T1000 (cell line): ENCODE measurements at places on chromosomes 6 and 20.
A peak's percentile ranks its signal among the peaks of the same experiment; 100 is the strongest.

DNA sequence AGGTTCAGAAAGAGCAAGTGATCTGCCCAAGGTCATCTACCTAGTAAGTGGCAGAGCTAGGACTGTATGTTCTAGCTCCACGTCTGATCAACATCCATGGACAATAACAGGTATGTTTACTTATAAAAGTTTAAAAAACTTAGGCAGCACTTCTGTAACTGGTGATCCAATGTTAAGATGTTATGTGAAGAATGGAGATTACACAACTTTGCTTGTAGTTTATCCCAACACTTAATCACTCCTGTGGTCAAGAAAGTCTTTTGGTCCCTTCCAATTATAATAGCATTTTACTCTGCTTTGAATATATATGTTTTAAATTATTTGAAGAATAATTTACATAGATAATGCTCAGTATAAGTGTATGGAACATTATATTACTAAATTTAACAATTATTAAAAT lies 4.8 kb downstream of the FBXO30 start:
- no peak for DNase-seq

- DNase-seq: no peak
These were observed 187.0 kb downstream of the HDGFL1 start for GRCh38 chr6:22756365-22756764.

DNA sequence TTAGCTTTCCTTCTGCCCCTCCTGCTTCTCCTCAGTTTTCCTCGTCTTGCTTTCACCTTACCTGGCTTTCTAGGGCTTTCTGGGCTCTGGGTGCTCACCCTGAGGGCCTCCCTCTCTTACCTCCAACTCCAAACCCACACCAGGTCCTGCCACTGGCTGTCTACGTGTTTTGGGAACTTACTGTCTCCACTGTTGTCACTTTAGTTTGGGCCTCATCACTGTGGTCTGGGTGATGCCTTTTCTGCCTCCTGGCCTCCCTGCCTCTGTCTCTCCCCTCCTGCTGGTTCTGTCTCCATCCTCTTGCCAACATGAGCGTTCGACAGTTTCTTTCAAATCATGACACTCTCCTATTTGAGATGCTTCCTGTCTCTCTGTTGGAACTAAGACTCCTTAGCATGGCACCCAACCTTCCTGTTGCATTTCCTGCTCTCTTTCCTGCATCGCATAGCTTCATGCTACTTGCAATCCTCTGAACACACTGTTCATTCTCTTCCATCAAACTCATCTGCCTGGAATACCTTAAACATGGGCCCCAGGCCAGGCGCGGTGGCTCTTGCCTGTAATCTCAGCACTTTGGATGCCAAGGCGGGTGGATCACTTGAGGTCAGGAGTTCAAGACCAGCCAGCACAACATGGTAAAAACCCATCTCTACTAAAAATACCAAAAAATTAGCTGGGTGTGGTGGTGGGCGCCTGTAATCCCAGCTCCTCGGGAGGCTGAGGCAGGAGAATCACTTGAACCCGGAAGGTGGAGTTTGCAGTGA lies 5.5 kb downstream of the CD40 start:
- no peak for DNase-seq

- DNase-seq: no peak
These were observed 1.5 kb downstream of the CCND3 start for GRCh38 chr6:41939848-41940758.

GRCh38 chr6:114576330-114576729 lies 233.5 kb upstream of the HS3ST5 start:
- DNase-seq: no peak

DNA sequence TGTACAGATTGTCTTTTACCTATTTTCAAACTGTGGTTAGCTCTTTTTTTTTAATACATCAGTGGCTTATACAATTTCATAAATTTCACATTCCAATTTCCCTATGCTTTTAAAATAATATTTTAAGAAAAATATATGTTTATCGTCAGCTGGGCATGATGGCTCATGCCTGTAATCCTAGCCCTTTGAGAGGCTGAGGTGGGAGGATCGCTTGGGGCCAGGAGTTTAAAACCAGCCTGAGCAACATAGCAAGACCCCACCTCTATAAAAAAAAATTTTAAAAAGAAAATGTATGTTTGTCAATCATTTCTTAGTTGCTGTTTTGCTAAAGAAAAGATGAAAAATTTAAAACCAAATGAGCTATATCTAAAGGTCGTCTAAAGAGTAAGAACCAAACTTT lies 3.4 kb downstream of the GJA1 start:
- no peak for DNase-seq

DNA sequence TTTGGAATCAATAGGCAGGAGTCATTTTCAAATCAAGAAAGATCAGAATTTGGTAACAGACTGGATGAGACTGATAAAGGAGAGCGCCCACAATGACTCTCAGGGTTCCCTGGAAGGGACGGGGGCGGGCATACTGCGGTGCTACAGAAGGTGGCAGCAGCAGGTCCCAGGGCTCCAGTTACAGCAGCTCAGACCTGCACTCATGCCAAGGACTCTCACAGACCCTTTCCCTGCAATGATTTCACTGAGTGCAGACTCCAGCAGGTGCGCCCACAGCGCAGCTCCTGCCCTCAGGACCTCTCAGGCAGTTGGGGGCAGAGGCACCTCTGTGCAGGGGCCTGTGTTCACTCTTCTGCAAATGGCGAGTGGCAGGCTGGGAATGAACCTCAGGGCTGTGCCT lies 359.8 kb downstream of the ZFAND3 start:
- no peak for DNase-seq

- no peak for DNase-seq
These were observed 24.9 kb downstream of the CHRNA4 start for GRCh38 chr20:63336232-63336752.

GRCh38 chr6:169648617-169649016 lies 53.2 kb downstream of the WDR27 start:
- DNase-seq: no peak

- DNase-seq: no peak
These were observed 1289.3 kb downstream of the HACE1 start for GRCh38 chr6:103570431-103570830.

DNA sequence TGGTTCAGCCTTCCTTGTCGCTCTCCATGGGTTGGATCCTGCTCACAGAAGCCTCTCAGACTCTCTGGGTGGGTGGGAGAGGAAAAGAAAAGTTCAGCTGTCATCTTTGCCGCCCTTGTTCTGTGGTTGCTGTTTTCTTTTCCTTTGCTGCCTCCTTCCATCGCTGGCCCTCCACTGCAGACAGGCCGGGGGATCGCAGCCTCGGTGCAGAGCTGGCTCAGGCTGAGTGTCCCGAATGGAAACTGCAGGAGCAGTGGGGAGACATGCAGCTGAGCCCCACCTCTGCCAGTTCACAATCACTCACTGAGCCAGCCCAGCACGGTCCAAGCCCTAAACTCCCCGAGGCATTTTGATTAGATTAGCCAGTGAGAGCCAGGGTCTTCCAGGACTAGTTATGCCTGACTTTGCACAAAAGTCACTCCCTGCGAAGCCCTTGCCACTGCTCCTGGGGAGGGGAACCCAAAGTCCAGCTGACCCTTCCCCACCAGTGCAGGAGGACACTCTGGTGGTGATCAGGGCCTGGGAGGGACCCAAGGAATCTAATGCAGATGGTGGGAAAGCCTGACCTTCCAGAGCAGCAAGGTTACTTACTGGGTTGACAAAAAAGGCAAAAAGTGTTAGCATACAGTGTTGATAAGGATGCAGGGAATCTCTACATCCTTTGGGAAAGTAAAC lies 14.0 kb downstream of the NRN1 start:
- no peak for DNase-seq

GRCh38 chr6:155084431-155085123 lies 89.5 kb downstream of the TIAM2 start:
- no peak for DNase-seq

DNA sequence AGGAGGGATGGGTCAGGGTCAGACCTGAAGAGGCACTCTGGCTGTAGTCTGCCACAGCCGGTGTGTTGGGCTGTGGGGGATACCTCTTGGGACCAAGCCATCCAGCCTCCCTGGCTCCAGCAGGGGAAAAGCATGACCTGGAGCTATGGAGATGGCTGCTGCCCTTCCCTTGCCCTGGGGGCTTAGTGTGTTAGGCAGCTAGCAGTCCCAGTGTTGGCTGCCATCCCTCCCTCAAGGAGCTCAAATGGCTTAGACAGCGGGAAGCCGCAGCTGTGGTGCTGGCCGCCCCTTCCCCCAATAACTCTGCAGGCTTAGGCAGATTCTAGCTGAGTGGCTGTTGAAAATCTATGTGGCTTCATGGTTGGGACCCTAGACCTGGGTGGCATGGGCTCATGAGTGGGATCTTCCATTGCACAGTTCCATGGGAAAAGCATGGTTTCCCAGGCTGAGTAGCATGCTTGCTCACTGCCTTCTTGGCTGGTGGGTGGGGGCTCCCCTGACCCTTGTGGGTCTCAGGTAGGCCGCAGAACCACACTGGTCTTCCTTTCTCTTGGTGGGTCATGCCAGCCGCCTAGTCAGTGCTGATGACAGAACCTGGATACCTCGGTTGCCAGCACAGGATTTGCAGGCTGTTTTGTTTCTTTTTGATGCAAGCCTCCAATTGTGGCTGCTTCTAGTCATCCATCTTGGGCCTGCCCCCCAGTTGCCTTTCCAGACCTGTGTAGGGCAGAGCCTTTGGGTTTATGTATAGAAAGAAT lies 69.0 kb upstream of the AHI1 start:
- DNase-seq: no peak

GRCh38 chr6:142773324-142773723 lies 171.7 kb downstream of the HIVEP2 start:
- DNase-seq: no peak

GRCh38 chr6:117907601-117908245 lies 659 bp downstream of the SLC35F1 start:
- DNase-seq: no peak

- DNase-seq: no peak
These were observed 63.0 kb downstream of the ABHD12 start for GRCh38 chr20:25327521-25328235.

- no peak for DNase-seq
These were observed 116.6 kb downstream of the ATXN1 start for GRCh38 chr6:16644540-16645250.

GRCh38 chr6:33128318-33128717 lies 52.5 kb downstream of the HLA-DPB1 start:
- DNase-seq: no peak

DNA sequence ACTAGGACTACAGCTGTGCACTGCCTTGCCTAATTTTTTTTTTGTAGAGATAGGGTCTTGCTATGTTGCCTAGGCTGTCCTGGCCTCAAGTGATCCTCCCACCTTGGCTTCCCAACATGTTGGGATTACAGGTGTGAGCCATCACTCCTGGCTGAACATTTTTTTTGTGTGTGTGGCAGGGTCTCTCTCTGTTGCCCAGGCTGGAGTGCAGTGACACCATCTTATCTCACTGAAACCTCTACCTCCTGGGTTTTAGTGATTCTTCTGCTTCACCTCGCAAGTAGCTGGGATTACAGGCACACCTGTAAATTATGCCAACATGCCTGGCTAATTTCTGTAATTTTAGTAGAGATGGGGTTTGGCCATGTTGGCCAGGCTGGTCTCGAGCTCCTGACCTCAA lies 25.3 kb downstream of the PANK2 start:
- no peak for DNase-seq

DNA sequence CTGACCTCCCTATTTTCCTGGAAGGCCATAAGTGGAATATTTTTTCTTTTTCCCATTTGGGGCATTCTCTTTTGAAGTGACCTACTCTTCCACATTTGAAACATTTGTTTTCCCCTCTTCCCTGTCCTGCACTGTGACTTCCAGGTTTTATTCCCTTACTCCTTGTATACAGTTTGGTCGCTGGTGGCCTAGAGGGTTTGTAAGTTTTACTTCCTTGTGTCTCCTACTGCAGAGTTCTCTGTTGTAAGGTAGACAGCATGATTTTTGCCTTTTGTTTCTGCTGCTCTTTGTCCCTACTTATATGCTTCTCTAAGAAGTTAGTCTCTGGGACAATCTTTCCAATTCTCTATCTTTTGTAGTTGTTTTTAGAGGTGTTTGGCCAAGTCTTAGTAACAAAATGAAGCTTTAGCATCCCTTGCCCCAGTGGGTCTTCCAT lies 7.4 kb upstream of the ZNFX1 start:
- DNase-seq: no peak

- DNase-seq: no peak
These were observed 29.6 kb downstream of the PAK5 start for GRCh38 chr20:9809271-9809670.

DNA sequence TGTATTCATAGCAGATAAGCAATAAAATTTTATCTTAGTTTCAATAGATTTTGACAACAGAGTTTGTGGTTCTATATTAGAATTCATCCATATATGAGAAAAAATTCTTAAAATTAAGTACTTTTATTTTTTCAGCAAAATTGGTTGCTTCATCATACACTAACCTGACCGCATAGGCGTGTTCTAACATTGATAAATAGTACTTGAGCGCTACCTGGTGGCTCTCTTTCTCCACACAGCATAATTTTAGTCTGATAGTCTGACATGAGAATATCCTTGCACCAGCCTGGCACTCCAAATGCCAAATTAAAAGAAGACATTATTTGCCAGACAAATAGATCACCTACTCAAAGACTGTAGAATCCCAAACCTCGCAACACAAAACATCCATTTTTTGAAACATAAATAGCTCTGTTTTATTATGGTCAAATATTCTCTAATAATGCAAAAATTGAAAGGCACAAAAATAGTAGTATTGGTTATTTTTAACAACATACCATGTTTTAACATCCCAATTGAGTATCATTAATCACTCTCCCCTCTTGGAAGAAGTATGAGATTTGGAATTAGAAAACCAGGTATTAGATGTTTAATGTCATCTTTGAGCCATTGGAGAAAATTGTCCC lies 33.0 kb upstream of the FILIP1 start:
- DNase-seq: peak; percentile 11

GRCh38 chr6:155248008-155249001 lies 15.5 kb upstream of the CLDN20 start:
- DNase-seq: peak; percentile 5

- no peak for DNase-seq
These were observed 54.0 kb downstream of the IL20RA start for GRCh38 chr6:136990754-136991153.

- DNase-seq: no peak
These were observed 440.4 kb downstream of the BTBD3 start for GRCh38 chr20:12358006-12358654.

GRCh38 chr20:17921774-17922173 lies 46.8 kb downstream of the SNX5 start:
- no peak for DNase-seq

- DNase-seq: no peak
These were observed 16.7 kb downstream of the RPP21 start for GRCh38 chr6:30361661-30362060.

DNA sequence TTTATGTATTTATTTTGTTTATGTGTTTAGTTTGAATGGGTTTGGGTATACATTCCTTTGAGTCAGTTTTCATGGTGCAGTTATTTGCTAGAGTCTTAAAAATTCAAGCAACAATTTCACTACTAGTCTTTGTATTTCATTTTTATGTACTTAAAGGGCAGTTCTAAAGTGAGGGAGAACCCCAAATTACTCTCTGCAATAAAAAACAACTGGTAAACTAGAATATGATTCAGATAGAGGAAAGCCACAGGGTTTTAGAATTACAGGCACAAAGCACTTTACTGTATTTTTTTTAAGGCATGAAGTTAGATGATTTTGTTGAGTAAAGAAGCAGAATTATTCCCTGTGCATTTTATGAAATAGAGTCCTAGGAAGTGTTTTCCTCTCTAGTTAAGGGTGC lies 183.3 kb downstream of the ARID1B start:
- DNase-seq: no peak
